ENCODE measurements at places on chromosomes 11 and 22.

GRCh38 chr22:20533095-20533878 is 25.9 kb downstream of the MED15 start:
- no peak for DNase-seq

- DNase-seq: no peak
These were observed 1280.6 kb upstream of the CNTN5 start for GRCh38 chr11:97739932-97740800.

DNA sequence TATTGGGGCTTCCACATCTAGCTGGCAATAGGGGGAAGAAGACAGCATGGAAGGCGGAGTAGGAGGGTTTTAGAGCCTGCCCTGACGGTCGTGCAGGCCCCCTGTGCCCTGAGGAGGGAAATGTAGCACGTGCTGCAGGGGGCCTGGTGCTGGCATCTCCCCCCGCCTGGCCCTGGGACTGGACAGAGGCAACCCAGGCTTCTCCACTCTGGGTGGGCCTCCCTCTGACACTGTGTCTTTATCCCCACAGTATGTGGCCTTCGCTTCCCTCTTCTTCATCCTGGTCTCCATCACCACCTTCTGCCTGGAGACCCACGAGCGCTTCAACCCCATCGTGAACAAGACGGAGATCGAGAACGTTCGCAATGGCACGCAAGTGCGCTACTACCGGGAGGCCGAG is 36.8 kb downstream of the KCNC1 start:
- DNase-seq: no peak

GRCh38 chr11:85745626-85746025 is 59.6 kb upstream of the CCDC89 start:
- no peak for DNase-seq

DNA sequence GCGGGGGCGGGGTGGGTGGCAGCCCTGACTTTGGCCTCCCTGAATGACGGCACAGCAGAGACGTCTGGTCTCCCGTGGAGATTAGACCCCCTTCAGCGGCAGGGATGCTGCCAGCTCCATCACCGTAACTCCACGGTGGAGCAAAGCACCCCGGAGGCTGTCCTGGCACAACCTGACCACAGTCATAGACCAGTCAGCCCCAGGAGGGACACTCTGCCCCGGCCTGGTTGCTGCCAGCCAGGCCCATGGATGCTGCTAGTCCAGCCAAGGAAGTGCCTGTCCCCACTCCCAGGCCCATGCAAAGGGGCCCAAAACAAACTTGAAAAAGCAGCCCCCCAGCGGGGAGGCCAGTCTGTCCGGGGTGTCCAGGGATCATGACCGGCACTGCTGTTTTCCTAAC is 11.5 kb upstream of the ANO1 start:
- DNase-seq: no peak

- no peak for DNase-seq
These were observed 739 bp downstream of the CELSR1 start for GRCh38 chr22:46536537-46537224.

DNA sequence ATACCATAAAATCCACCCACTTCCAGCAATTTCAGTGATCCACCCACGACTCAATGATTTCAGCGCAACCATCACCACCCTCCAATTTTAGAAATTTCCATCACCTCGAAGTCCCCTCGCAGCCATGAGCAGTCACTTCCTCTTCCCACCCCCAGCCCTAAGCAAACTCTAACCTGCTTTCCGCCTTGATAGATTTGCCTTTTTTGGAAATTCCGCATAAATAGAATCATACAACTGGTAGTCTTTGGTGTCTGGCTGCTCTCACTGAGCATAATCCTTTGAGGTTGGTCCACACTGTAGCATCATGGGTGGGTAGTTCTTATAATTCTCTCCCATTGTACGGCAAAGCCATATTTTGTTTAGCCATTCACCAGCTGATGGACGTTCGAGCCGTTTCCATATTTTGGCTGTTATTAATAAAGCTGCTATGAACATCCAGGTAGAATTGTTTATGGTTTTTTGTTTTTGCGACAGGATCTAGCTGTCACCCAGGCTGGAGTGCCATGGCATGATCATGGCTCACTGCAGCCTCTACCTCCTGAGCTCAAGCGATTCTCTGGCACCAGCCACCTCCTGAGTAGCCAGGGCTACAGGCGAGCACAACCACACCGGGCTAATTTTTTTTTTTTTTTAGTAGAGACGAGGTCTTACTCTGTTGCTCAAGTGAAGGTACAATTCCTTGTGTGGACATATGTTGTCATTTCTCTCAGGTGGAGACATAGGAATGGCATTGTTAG is 16.0 kb downstream of the PIM3 start:
- no peak for DNase-seq

- no peak for DNase-seq
These were observed 25.2 kb downstream of the ALKBH3 start for GRCh38 chr11:43905813-43906241.

GRCh38 chr11:65417702-65418430 is 4.7 kb upstream of the NEAT1 start:
- DNase-seq: no peak

DNA sequence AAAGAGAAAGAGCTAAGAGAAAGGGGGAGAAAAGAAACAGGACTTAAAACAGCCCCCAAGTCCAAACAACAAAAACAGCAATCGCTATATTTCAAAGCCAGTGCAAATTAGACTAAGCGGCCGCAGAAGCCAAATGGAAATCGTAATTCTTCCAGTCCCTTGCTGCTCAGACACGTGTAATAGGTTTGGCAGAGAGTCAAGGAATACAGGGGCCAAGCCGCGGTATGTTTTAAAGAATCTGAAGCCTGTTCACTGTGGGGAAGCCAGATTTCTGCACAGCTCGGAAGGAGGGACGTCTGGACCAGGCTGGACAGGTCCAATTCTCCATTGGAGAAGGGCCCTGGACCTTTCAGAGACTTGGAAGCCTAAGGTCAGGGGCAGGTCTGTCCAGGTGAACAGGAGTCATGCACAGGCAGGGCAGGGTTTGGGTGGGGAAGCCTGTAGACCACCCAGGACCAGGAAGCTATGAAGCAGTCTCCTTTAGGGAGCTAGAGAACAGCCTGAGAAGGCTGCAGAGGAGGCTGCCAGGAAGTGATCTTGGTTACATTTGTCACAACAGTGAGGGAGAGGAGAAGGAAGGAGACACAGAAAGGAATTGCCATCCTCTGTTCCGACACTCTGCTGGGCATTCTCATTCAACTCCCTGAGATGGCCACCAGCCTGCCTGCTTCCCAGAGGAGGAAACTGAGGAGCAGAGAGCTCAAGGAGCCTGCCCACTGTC is 265.5 kb upstream of the ISX start:
- DNase-seq: no peak

Measured in GM18507 (cell line).